ENCODE measurements at places on chromosomes 1 and 21.

DNA sequence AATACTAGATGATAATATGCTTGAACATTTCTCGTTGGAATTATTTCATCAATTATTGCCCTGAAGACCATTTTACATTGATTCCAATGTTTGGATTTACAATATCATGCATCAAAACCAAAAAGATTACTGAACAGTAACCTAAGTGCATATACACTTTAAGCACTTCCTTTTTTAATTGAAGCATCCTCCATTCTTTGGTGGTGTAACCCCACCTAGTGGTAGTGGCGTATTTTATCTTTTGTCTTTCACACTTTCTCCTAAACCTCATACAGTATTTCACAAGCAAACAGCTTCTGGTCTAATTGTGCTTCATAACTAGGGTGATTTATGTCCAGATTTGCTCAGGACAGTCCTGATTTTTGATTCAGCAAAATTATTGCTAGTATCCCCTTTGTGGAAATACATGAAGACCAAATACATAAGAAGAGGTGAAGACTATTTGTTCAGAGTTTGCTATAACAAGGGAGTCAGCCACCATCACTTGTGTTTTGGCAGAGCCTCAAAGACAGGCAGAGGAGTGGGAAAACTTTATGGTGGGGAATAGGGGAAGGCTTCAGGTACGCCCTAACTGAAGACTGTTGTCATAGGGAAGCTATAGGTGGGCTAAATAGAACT lies 3.4 kb upstream of the NVL start:
- DNase-seq: no peak

DNA sequence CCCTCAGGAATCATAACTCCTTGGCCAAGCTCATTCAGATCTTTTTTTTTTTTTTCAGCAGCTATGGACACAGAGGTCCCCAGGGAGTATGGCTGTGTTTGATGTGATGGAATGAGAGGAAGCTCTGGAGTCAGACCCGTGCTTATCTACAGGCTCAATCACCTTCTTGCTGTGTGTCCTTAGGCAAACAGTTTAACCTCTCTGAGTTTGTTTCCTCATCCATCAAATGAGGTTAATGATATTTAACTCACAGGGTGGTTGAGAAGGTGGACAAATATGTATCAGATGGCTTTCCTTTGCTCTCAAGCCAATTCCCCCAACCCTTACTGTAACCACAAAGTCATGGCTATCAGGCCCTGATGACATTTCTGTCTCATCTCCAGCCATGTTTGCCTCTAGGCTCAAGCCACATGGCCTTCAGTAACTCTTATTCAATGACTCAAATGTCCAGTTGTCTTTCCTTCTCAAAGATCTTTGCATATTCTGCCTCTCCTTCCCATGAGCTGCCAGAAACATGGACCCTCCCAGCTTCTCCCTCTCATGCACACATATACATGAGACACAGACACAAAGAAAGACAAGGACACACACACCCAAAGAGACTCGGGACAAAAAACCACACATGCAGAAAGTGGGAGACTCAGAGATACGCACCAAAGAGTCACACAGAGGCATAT lies 303.5 kb upstream of the KAZN start:
- DNase-seq: no peak

GRCh38 chr21:38804030-38804788 lies 1.5 kb upstream of the ETS2 start:
- no peak for DNase-seq

DNA sequence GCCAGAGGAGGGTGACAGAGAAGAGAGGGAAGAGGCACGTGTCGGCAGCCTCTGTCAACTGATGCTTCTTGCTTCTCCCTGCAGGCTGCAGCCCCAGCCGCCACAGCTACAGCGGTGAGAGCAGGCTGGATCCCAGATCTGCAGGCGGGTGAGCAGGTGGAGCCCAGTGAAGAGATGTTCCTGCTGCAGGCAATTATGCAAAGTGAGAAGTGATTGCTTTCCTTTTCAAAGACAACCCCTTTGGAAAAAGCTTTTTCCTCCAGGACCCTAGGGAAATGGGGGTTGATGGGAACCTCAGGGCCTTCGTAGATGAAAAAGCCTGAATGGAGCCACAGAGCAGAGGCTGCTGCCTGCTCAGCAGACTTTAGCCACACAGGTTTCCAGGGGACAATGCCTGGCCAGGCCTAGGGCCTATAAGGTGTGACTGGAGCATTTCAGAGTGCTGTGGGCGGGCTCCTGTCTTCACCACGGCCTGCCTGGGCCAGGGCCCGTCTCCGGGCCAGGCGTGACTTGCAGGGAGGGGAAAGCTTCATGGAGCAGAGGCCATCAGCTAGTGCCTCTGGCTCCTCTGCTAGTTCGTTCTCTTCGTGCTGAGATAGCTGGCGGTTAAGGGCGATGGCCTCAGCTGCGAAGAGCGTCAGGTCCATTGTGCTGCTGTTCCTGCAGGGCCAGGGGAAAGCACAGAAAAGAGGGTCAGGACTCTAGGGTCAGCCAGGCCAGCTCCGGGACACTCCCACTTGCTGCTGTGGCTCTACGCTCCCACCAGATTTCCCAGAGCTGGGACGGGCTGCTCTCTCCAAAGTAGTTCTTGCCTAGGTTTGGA lies 6.9 kb upstream of the KNCN start:
- DNase-seq: peak; percentile 79

GRCh38 chr1:163170975-163171676 lies 31.6 kb downstream of the RGS5 start:
- no peak for DNase-seq

- DNase-seq: no peak
Observed at GRCh38 chr1:2098839-2099785, 48.9 kb downstream of the PRKCZ start.

GRCh38 chr1:108636876-108637275 lies 24.0 kb downstream of the HENMT1 start:
- DNase-seq: no peak

DNA sequence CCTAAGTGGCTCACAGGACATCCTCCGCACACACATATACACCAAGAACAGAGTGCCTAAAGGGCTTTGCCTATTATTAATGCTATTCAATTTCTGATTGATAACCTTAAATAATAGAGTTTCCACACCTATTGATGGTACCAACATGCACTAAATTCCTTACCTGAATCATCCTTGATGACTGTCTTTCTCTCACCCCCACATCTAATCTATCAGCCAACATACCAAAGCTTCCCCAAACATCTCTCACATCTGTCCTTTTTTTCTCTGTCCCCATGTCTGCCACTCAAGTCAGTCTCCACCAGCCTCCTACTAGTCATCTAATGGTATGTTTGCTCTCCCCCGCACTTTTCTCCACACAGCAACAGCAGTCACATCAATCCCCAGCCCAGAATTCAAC lies 174.4 kb downstream of the DSCAM start:
- no peak for DNase-seq

- DNase-seq: no peak
Observed at GRCh38 chr1:64756770-64757169, 11.9 kb downstream of the RAVER2 start.

- DNase-seq: peak; percentile 88
Observed at GRCh38 chr1:185559684-185560331, 174.4 kb upstream of the HMCN1 start.

GRCh38 chr21:33211732-33212131 lies 18.0 kb upstream of the IFNAR2 start:
- no peak for DNase-seq

DNA sequence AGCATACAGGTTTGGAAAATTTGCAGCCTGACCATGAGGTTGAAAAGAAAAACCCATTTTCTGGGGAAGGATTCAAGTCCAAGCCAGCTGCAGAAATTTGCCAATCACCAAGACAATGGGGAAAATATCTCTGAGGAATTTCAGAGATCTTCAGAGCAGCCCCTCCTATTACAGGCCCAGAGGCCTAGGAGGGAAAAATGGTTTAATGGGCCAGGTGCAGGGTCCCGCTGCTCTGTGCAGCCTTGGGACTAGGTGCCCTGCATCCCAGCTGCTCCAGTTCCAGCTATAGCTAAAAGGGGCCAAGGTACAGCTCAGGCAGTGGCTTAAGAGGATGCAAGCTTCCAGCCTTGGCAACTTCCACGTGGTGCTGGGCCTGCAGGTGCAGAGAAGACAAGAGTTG lies 113.5 kb downstream of the GABPA start:
- no peak for DNase-seq

- no peak for DNase-seq
Observed at GRCh38 chr21:36636016-36636415, 62.9 kb upstream of the SIM2 start.

DNA sequence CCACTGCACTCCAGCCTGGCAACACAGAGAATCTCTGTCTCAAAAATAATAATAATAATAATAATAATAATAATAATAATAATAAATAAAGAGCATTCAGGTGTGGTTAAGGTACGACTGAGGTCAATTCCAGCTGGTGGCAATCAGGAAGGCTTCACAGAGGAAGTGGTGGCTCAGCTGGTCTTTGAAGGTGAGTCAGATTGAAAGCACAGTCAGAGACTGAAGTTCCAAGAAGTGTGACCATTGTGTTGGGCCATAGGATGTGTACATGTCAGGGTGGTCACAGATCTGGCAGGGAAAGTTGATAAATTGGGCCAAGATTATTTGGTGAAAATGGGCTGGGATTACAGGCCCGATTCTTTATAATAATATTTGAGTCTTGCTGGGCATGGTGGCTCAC lies 31.0 kb upstream of the MED18 start:
- no peak for DNase-seq

- peak; percentile 93 for DNase-seq
Observed at GRCh38 chr1:42165511-42166210, 1.1 kb upstream of the GUCA2A start.

GRCh38 chr1:46393510-46393909 lies 607 bp upstream of the FAAH start:
- no peak for DNase-seq

Measured in islet precursor cell (in vitro differentiated cells).